ENCODE measurements at places on chromosomes 6 and 20.

DNA sequence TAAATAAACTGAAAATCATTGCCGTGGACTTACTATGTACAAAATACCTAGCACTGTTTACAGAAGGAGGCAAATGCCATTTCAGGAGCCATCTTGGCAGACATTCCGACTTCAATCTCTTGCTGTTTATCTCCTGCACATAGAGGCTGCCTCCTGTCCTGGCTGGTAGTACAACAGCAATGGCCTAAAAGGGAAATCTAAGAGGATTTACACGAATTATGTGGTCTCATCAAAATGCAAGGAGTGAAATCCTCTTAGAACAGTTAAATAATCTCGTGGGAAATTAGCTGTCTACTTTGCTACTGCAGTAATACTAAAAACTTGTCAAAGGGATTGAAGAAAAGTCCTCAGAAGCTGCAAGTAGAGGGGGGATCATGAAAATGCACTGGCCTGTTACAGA is 82.2 kb upstream of the SLC2A12 start:
- no peak for DNase-seq

- no peak for DNase-seq
Observed at GRCh38 chr20:8621001-8621400, 447.9 kb upstream of the PLCB4 start.

DNA sequence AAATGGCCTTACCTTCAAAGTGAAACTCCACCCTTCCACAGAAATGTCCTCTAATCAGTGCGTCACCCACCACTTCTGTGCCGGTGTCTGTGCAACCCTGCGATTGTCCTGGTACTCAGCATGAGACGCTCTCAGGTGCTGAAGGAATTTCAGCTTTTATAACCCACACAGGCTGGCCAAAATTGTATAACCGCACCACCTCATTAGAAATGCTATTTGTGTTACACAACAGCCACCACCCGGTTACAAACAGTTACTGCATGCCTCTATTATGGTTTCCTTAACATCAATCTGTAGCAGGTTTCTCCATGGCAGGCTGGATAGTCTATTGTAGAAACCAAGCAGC is 51.5 kb downstream of the SLC23A2 start:
- DNase-seq = no peak

DNA sequence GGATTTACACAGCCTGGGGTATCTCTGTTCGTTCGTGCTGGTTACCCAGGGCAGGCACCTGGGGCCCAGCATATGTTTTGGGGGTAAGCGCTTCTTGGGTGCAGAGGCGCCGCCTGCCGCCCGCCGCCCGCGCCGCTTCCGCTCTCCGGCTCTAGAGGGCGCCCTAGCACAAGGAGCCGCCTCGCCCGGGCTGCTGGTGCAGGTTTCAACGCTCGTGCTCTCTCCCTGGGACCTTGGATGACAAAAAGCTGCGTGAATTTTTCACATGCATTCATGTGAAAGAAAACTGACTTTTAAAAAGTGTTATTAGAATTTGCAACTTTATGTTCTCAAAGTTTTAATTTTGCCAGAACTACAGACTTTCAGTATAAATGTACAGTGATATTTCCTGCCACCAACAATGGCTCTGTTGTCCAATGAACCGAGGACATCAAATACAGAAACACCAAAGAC is 32.5 kb downstream of the PRR18 start:
- peak; percentile 66 for DNase-seq

- DNase-seq = no peak
Observed at GRCh38 chr20:38060536-38060935, 27.0 kb downstream of the RPRD1B start.

DNA sequence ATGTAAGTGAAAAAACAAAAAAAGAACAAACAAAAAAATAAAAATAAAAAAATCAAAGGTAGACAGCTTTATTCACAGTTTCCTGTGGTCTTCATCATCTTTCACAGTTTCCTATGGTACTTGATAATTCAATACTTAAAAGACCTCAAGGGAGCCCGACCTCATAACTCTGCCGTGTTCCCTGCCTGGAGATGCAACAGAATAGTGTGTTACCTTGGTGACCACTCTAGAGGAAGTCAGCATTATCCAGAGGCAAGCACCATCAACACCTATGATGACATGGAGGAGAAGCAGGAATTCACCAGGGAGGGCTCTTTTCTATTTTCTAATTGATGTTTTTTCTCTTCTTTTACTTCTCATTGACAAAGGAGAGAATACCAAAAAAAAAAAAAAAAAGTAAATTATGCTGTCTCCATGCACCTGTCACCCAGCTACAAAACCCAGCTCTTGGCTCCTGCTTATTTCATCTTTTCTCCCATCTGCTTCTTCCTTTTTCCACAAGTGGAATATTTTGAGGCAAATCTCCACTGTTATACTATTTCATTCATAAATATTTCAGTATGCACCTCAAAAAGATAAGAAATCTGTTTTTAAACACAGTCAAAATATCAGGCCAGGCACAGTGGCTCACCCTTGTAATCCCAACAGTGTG is 95.8 kb upstream of the STXBP5 start:
- DNase-seq = no peak

Data from activated T-helper 1 cell treated with anti-CD3 and anti-CD28 coated beads, Interleukin-2, amount 50 U/mL, for 16 hours (primary cell).